ENCODE measurements at places on chromosomes 11 and 22.

- no peak for DNase-seq
Observed at GRCh38 chr11:84142411-84142810, 856.2 kb upstream of the CCDC90B start.

DNA sequence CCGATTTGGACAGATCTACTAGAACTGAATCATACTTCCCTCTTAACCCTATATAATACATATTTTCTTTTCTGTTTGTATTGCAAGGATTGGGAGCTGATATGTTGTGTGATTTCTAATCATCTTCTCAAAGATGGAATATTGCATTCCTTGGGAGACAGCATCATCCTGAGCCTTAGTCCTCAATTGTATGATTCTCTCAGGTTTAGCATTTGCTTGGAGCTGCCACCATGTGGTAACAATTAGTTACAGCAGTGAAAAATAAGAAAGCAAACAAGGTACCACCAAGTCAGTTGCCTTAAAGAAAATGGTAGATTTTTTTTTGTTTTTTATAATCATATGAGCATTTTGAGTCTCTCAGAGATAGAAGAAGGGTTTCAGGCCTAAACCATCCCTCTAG lies 11.9 kb downstream of the SNX19 start:
- no peak for DNase-seq

- DNase-seq: no peak
Observed at GRCh38 chr11:112343368-112344039, 82.8 kb upstream of the PLET1 start.

- no peak for DNase-seq
Observed at GRCh38 chr11:46617972-46618314, 590 bp downstream of the ATG13 start.

DNA sequence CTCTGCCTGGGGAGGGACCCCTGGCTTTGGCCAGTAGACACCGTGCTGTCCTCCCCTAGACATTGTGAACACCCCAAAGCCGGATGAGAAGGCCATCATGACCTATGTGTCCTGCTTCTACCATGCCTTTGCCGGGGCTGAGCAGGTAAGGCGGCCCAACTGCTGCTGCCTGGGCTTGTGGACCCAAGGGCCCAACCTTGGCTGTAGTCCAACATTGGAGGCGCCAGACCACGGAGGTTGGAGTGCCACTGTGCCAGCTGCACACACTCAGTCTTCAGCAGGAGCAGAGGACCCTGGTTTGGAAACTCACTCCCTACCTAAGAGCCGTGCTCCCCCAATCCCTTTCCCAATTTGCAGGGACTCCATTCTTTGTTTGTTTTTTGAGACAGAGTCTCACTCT lies 9.4 kb downstream of the ACTN3 start:
- no peak for DNase-seq

DNA sequence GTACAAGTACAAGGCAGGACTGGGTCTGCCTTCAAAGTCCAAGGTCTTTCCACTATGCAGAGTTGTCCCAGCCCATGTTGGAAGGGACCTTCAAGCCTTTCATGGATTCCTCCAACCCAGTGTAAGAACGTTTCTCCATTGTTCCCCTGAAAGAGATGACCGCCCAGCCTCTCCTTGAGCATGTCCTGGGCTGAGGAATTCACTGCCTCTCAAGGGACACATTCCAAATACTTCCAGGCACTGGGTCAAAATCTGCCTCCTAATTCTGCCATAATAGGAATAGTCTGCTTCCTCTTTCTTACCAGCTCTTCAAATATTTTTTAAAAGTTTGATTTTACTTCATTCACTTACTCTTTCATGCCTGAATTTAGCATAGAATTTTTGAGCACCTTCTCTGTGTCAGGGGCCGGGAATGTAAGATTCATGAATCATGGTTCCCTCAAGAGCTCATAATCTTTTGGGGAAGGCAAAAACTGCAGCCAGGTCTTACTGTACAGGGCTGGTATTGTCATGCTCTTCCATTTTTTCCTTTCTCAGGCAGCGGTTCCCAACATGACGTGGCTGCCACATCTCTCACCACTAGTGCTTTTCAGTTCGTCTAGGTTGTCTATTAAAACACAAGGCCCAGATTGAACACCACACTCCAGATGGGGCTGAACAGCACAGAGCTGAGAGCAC lies 143.3 kb upstream of the TBCEL start:
- DNase-seq: no peak

- DNase-seq: no peak
Observed at GRCh38 chr11:34148504-34149165, 43.2 kb downstream of the NAT10 start.

GRCh38 chr11:111259896-111260295 lies 14.4 kb downstream of the POU2AF2 start:
- no peak for DNase-seq

GRCh38 chr11:119093942-119094815 lies 7.5 kb downstream of the DPAGT1 start:
- DNase-seq: no peak

DNA sequence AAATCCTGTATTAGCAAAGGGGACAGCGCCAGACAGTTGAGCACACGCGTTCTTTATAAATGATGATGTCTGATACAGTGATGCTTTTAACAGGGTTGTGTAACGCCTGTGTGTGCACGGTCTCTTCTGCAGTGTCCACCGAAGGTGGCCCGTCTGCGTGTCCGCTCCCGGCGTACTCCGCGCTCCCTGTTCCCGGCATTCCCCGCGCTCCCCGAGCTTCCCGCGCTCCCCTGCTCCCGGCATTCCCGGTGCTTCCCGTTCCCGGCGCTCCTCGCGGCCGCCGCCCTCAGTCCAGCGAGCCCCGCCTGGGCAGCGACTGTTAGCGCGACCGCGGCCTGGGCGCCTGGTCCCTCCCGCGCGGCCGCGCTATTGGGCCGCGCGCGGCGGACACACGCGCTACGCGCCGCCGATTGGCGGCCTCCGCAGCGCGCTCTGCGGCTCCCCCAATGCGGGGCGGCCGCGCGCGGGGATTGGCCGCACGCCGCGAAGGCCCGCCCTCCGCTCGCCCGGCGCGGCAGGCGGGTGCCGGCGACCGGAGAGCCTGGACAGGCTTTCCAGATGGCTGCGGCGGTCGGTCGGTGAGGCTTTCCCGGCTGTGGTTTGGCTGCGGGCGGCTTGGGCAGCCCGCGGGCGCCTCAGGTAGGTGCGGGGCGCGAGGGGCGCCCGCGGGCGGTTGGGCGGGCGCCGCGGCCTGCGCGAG lies at the start of gene DGCR8:
TSS of gene DGCR8 (plus strand) at position 497 of the 700 bp plus-strand sequence. CDS start 5,723 bp downstream, outside the sequence.
- peak; percentile 86 for DNase-seq

Measured in HepG2 (cell line).